ENCODE measurements at places on chromosomes 7 and 10.

GRCh38 chr10:110842326-110842904, 29.3 kb upstream of the PDCD4 start:
- no peak for DNase-seq

- DNase-seq, result no peak
Measured at GRCh38 chr10:71780719-71781118, 7.4 kb upstream of the VSIR start.

GRCh38 chr7:34739651-34740300, 81.8 kb downstream of the NPSR1 start:
- no peak for DNase-seq

GRCh38 chr7:26034391-26034790, 117.6 kb upstream of the NFE2L3 start:
- DNase-seq, result no peak

DNA sequence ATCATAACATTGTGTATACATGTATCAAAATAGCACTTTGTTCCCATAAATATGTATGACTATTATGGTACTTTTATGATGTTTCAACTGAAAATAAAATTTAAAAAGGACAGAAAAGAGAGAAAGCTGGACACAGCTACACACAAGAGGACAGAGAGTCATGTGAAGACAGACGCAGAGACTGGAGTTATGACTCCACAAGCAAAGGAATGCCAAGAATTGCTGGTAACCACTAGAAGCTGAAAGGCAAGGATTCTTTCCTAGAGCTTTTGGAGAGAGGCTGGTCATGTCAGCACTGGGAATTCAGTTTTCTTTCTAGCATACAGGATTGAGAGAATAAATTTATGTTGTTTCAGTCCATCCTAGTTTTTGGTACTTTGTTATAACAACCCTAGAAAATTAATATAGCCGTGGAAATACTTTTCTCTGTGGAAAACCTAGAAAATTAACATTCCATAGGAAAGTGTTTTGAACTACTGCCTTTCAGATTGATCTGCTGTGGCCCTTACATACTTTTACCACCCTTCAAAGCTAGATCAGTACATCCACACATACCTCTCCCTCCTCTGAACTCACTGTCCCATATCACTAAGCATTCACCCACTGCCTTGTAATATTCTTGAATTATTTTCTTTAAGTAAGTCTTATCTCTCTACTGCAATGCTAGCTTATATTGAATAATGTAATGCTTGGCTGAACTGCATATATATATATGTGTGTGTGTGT, 575.3 kb downstream of the IPMK start:
- peak; percentile 69 for DNase-seq

DNA sequence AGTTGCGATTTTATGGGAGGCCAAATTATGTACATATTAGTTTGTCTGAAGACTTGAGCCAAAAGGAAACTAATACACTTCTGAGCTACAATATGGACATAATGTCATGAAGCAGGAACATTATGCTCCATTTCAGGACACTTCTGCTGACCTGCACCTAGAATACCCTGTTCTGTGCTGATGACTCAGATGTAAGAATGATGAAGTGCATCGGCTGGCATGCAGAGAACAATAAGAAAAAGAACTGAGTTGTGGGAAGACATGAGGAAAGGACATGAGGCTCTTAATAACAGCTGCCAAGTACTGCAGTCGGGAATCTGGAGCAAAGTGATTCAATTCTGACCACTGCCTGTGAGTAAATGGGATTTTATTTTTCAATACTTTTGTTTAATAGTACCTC, 192.9 kb upstream of the VSTM2A start:
- no peak for DNase-seq

- DNase-seq, result no peak
Measured at GRCh38 chr10:60870803-60871202, 73.2 kb downstream of the RHOBTB1 start.

Measured in A549 (cell line).